ENCODE measurements at places on chromosomes 2 and 18.

DNA sequence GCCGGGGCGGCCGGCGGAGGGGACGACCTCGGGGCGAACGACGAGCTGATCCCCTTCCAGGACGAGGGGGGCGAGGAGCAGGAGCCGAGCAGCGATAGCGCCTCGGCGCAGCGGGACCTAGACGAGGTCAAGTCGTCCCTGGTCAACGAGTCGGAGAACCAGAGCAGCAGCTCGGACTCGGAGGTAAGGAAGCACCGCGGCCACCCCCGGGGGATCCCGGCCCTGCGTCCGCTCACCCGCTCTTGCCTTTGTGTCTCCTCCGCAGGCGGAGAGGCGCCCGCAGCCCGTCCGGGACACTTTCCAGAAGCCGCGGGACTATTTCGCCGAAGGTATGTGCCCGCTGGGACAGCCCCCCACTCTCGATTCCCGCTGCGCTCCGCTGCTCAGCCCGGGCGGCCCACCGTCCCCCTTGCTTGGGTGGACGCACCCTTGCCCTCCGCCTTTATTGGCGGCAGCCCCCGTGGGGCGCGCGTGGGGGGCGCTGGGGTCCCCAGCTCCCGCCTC is 611 bp downstream of the TCF7L1 start:
- peaks cover 14% of the 10 kb centered on the region for H3K4me1 ChIP-seq
- no peaks in the 10 kb centered on the region for H3K36me3 ChIP-seq
- H3K4me3 ChIP-seq = peak overlapping the region; percentile 65
- H3K27me3 ChIP-seq = peaks cover 37% of the 10 kb centered on the region

- H3K4me3 ChIP-seq = no peak overlapping the region
- no peak overlapping the region for H3K27ac ChIP-seq
- no peaks in the 10 kb centered on the region for H3K36me3 ChIP-seq
- DNase-seq = no peak
Measured at GRCh38 chr2:133666621-133667020, 98.4 kb upstream of the NCKAP5 start.

DNA sequence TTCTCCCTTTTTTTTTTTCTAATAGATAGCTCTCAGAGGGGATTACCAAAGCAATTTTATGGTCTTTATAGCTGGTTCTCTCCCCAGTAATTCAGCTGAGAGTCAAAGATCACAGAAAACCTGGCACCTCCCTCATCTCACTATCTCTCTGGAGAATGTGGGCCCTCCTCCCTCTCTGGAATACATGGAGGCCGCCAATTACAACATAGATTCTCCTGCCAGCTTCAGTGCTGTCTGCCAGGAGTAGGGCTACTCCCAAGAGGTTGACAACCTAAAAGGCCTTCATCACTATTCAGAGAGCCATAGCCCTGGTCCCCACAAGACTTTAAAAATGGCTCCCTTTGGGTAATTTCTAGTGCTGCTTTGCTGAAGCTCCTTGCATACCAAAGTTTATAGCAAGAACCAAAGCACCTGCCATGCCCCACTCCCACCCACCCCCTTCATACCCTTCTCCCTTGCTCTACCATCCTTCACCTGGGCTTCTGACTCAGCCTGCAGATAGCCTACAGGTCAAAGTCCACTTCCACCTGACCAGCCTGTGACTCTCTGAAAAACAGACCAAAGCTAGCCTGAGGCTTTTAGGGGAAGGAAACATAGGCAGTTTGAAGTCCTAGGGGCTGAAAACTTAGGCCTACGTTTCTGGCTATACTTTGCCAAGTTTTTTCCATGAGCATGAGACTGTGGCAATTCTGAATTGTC is 472.3 kb downstream of the TNS1 start:
- H3K27me3 ChIP-seq = peaks cover 4% of the 10 kb centered on the region
- DNase-seq = no peak
- H3K4me3 ChIP-seq = no peak overlapping the region
- no peaks in the 10 kb centered on the region for H3K4me1 ChIP-seq
- no peak overlapping the region for H3K27ac ChIP-seq

- peaks cover 2% of the 10 kb centered on the region for H3K4me1 ChIP-seq
- no peak for DNase-seq
- H3K27me3 ChIP-seq = peaks cover 19% of the 10 kb centered on the region
- H3K27ac ChIP-seq = no peak overlapping the region
- no peaks in the 10 kb centered on the region for H3K36me3 ChIP-seq
Measured at GRCh38 chr2:46229134-46230063, 67.8 kb upstream of the EPAS1 start.

DNA sequence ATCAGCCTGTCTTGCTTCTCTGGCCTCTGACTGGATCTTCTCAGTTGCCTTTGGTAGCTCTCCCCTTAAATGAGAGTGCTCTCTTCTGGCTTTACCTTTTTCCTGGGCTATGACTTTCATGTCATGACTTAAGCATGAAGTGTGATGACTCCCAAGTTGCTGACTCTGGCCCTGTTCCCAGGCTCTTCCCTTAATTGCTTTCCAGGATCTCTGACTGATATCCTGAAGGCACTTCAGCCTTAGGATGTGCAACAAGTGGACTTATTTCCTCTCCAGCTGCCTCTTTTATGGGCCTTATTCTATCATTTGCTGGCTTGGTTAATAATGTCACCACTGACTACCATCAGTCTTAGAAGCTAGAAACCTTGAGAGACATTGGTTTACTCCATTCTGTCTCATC is 17.4 kb downstream of the SEMA4F start:
- peaks cover 46% of the 10 kb centered on the region for H3K36me3 ChIP-seq
- H3K27me3 ChIP-seq = no peaks in the 10 kb centered on the region
- no peak overlapping the region for H3K27ac ChIP-seq
- H3K4me1 ChIP-seq = no peaks in the 10 kb centered on the region
- no peak for DNase-seq

GRCh38 chr2:128282976-128283810 is 35.5 kb downstream of the HS6ST1 start:
- H3K27ac ChIP-seq = no peak overlapping the region
- DNase-seq = no peak
- no peaks in the 10 kb centered on the region for H3K27me3 ChIP-seq
- no peak overlapping the region for H3K4me3 ChIP-seq
- H3K36me3 ChIP-seq = peaks cover 7% of the 10 kb centered on the region
- H3K4me1 ChIP-seq = peaks cover 44% of the 10 kb centered on the region

All from activated B cell treated with CpG ODN at 0.5 μM for 24 hours (primary cell).